ENCODE measurements at places on chromosomes 3 and 15. TPM values are rescaled to one million over a fixed set of nuclear protein-coding genes. Genes with fewer than 3 reads are reported as not detected.
A peak's percentile ranks its signal among the peaks of the same experiment; 100 is the strongest.

- DNase-seq = no peak
These were observed 41.4 kb downstream of the CD200 start for GRCh38 chr3:112374333-112374734.

GRCh38 chr3:161600173-161600572 is 103.6 kb downstream of the OTOL1 start:
- DNase-seq = no peak

- peak; percentile 12 for DNase-seq
These were observed 79.6 kb downstream of the MLH1 start for GRCh38 chr3:37072892-37073291.

- DNase-seq = peak; percentile 65
These were observed 74.0 kb downstream of the HERC1 start for GRCh38 chr15:63759752-63760151.

DNA sequence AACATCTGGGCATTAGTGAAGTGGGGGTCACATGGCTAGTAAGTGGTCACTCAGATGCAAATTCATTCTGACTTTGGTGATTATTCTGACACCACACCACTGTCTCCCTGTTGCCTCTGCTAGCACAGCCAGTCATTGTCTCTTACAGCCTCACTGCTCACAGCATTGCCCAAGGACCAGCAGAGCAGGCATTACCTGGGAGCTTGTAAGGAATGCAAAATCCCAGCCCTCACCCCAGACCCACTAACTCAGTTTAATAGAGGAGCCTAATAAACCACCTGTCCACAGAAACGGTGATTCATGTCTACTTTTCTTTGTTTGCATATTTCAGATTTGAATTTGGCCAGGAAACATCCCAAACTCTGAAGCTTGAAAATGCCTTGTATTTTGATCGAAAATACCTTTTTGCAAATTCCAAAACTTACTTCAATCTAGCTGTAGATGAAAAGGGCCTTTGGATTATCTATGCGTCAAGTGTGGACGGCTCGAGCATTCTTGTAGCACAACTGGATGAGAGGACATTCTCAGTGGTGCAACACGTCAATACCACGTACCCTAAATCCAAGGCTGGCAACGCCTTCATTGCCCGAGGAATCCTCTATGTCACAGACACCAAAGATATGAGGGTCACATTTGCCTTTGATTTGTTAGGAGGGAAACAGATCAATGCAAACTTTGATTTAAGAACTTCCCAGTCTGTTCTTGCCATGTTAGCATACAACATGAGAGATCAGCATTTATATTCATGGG is 62.7 kb downstream of the GLDN start:
- no peak for DNase-seq

DNA sequence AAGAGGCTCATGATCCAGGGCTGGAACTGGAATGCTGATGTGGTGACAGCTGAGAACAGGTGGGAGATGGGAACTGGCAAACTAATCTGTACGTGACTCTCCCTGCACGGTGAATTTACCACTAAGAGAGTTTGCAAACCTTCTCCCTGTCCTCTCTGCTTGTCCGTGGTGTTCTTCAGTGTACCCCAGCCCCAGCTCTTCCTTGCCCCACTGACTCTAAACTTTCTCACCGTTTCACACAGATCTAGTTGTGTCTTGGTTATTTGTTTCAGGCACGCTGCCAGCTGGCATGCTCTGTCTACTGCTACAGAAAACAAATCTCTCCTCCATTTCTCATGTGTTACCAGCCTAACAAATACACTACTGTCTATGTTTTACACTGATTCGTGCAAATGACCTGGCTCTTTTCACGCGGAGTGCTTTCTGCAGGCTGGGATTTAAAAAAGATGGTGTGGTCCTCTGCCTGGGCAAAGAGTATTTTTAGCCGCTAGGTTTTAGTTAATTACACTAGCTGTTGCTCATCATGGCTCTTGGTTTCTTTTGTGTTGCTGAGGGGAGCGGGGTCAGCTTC is 192.7 kb upstream of the LRIG1 start:
- no peak for DNase-seq

GRCh38 chr3:39180183-39180545 is 12.2 kb downstream of the XIRP1 start:
- no peak for DNase-seq

The SPRED1 gene
- 13.9 TPM for total RNA-seq
